ENCODE measurements at places on chromosomes 11 and 22.

DNA sequence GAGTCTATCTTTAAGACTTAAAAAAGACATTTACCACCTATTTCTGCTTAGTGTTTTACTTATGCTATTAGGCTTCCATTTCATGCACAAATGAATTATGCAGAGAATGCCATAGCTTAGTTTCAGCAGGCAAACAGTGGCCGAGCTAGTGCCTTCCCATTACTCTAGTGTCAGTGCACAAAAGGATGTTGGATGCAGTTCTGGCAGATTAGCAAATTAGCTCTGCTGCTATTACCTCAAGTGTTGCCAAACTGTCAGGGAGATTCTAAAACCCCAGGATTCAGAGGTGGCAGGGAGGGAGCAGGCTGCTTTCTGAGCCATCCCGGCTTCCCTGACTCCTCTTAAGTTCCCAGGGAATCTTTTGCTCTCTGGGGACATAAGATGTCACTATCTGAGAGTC, 209.4 kb upstream of the NCAM1 start:
- no peak for DNase-seq

GRCh38 chr22:45096256-45096907, 67.3 kb upstream of the NUP50 start:
- DNase-seq = no peak

DNA sequence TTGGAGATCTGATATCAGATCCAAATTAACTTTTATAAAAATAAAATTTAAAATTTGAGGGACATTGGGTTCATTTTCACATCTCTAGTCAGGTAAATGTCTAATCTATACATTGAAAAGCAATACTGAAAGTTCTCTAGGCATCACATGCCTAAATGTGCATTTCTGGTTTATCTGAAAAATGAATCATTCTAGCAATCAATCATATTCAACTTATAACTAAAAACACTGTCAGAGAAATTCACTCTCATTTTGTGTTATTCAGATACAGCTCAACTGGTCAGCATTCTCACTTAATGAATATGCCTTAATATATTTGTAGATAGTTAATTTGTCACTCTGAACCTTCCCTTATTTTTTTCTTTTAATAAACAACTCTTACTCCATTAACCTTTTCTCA, 243.2 kb downstream of the CASP12 start:
- DNase-seq = no peak

GRCh38 chr22:17734187-17734586, 40.1 kb downstream of the BID start:
- DNase-seq = no peak

DNA sequence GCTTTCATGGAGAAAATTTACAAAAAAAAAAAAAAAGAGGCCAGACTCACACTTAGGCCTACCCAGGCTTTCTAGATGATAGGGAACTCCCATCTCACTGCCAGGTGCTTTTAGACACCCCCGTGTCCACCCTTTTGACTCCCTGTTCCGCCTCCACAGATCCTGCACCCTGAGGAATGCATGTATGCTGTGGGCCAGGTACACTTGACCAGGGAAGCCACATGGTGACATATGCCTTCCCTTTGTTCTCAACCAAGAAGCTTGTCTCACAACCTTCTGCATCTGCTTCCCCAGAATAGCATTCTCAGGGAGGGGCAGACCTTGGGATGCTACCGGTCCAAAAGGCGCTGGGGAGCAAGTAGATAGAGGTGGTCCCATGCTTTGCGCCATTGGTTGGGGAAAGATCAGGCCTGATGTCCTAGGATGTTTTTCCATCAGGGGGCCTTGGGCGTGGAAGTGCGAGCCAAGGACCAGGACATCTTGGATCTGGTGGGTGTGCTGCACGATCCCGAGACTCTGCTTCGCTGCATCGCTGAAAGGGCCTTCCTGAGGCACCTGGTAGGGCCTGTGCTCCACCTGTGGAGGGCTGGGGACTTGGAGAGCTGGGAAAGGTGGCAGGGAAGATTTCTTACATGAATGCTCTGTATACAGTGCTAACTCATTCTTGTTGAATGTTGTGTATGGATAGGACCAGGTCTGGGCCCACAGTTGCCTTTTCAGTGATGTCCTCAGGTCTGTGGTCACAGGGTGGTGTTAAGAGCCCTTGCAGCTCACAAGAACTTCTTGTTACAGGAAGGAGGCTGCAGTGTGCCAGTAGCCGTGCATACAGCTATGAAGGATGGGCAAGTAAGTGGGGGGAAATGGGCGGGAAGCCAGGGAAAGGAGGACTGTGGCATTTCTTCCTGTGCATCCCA, 7.5 kb downstream of the HMBS start:
- no peak for DNase-seq

DNA sequence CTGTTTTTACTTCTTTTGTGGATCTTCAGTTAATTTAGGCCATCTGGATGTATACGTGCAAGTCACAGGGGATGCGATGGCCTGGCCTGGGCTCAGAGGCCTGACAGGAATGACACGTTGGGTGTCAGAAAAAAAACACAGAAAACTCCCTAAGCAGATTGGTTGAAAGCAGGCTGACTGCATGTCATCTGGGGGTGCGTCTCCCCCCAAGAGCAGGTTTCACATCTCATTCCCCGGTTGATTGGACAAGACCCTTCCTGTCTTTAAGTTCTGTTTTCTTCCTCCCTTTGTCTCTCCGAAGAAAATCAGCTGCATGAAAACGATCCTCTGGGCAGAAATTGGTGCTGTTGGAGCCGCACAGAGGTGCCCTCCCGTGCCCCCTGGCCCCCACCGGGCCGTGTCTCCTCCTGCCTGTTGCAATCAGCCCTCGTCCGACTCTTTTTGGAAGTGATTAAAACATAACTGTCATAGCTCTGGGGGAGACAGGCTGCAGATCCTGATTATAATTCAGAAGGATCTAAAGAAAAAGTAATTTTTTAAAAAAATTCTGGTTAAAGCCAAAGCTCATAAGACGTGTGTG, 71.8 kb upstream of the PARVG start:
- DNase-seq = no peak

DNA sequence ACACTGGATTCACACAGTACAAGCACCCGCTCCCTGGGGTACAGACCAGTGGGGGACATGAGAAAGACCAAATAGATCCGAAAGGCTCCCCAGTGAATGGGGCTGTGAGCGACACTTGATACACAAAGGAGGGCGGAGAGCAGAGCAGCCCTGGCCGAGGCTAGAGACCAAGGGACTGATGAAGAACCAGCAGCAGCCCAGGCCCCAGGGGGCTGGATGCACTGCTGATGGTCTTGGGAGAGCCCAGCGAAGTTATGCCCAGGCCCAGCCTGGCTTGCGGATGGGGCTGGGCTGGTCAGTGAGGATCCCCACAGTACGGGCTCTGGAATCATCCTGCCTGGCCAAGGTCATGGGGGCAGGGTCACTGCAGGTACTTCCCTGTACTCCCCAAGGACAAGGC, 23.2 kb downstream of the ARHGAP1 start:
- DNase-seq = no peak

DNA sequence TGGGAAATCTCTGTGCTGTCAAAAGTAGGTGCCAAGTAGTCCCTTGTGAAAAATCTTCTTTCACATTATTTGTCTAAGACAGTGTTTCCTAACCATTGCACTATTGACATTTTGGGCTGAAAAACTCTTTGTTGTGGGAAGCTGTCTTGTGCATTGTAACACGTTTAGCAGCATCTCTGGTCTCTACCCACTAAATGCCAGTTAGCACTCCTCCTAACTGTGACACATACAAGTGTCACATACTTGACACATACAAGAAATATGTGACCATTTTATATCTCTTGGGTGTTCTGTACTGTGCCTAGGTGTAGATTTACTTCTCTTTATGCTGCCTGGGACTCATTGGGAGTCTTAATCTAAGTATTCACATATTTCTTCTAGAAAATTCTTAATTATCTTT, 57.8 kb downstream of the NXPE1 start:
- no peak for DNase-seq

DNA sequence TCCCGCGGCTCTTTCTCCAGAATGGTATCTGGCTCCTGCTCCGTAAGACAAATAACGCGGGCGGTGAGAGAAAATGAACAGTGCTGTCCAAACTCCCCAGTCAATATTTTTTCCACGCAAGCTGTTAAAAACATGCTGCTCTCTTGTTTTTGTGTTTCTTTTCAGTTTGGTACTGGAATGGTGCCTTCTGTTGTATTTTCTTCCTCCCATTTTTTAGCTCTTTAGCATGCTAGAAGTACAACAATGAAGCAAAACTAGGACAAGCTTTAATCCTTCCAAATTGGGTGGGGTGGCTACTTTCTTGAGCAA, 599 bp upstream of the PPP2R1B start:
- DNase-seq = no peak

DNA sequence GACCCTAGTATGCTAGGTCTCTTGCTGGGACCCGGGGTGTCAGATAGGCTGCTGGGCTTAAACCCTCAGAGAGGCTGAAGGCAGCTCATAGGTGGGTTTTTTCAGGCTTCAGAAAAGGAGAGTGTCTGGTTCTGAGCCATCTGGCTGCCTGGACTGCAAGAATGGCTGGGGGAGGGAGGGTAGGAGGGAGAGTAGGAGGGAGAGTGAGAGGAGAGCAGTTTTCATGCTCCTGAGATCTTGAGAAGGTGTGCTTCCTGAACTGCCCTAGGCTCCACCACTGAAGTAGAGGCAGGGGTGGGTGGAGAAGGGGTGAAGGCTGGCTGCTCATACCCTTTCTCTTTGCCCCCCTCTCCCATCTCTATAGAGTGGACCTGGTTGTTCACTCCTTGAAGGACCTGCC, 4.6 kb downstream of the HMBS start:
- DNase-seq = no peak

DNA sequence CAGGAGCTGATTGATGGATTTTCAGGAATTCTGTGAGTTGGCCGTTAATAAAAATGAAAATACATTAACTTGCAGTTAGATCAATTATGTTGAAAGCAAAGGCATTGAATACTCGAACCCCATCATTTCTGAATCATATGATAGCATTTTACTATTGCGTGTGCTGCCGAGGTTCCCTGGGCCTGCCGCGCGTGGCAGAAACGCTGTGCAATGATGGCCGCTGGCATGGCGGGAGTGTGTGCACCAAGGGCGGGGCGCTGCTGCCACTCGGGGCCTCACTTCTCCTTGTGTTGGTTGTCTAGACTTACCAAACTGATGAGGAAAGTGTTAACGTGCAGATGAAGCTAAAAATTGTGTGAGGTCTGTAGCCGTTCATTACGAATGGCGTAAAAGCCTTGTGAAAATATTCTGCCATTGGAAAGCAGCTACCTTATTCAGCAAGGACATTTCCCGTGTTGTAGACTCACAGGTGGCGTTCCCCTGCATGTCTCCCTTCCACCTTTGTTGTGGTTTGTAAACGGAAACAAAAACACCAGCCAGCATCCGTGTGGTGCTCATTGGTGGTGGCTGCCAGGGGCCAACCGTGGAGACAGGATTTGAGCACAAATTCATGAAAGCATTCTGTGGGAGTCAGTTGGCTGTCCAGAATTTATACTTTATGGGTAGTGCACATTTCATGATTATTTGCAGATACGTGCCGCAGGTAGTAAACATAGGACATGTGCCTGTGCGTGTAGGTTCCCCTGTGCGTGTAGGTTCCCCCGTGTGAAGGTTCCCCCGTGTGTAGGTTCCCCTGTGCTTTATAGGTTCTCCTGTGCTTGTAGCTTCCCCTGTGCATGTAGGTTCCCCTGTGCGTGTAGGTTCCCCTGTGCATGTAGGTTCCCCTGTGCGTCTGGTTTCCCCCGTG, 5.9 kb upstream of the GRAMD4 start:
- DNase-seq = no peak

GRCh38 chr22:30919973-30920372, 48.6 kb downstream of the MORC2 start:
- DNase-seq = no peak

DNA sequence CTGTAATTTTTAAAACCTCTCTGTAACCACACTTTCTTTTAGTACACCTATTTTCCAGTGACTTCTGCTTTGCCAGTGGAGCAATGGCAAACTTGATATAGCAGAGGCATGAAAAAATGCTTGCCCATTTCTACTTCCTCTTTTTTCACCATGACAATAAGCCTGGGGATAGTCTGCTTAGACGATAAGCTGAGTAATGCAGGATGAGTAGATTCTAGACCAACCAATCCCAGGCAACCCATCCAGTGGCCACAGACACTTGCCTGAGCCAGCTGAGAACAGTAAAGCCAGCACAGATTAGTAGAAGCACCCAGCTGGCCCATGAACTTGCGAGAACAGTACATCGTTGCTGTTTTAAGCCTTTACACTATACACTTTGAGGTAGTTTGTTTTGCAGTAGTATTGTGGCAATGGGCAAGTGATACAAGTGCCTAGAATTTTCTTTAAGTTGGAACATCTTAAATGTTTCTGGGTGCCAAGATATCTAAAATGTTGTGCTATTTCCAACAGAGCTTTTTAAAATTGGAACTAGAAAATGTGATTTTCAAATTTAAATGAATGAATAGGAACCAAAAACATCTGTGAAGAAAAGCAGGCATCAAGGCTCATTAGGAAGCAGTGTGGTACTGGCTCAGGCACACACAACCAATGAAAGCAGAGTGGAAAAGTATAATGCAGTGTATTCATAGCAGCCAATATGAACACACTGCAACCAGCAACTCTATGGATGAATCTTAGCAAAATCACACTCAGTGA, 37.7 kb downstream of the DDI1 start:
- DNase-seq = no peak

DNA sequence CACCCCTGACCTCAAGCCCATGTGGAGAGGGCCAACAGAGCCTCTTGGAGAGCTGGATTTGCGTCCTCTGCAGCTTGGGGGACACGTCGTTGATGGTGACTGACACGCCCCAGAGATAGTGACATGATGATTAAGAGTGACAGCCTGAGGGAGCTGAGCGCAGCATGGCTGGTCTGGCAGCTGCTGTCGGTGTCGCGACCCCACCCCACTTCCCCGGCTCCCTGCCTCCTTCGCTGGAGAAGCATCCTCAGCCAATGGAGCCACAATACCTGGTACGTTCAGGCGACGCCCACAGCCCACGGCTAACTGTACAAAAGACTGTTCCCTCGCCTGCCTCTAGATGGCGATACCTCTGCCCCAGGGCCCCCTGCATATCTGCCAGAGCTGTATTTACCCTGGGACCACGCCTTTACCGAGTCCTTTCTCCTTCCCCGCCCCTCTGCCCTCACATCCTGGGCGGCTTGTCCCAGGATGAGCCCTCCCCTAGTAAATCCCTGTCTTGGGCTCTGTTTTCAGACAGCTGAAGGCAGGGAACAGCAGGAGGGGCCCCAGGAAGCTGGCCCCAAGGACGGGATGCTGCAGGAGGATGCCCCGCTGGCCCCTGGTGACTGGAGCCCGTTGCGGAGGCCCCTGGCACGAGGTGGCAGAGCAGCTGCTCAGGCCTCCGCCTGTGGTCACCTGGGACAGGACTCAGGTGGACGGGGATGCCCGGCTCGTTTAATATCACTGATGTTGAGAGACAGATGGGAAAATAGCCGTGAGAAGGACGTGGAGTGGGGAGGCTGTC, 90.6 kb downstream of the RPS6KA4 start:
- DNase-seq = no peak

- no peak for DNase-seq
These were observed 783 bp upstream of the ANKRD54 start for GRCh38 chr22:37844904-37845329.

GRCh38 chr22:19096555-19096954, 25.7 kb downstream of the DGCR2 start:
- no peak for DNase-seq

GRCh38 chr22:17472932-17473331, 90.4 kb upstream of the SLC25A18 start:
- DNase-seq = no peak

GRCh38 chr22:37016134-37016910, 2.9 kb downstream of the TST start:
- no peak for DNase-seq
